ENCODE measurements at places on chromosomes 1 and 21.

GRCh38 chr1:8384088-8384487 lies 66.2 kb downstream of the SLC45A1 start:
- DNase-seq, result no peak

DNA sequence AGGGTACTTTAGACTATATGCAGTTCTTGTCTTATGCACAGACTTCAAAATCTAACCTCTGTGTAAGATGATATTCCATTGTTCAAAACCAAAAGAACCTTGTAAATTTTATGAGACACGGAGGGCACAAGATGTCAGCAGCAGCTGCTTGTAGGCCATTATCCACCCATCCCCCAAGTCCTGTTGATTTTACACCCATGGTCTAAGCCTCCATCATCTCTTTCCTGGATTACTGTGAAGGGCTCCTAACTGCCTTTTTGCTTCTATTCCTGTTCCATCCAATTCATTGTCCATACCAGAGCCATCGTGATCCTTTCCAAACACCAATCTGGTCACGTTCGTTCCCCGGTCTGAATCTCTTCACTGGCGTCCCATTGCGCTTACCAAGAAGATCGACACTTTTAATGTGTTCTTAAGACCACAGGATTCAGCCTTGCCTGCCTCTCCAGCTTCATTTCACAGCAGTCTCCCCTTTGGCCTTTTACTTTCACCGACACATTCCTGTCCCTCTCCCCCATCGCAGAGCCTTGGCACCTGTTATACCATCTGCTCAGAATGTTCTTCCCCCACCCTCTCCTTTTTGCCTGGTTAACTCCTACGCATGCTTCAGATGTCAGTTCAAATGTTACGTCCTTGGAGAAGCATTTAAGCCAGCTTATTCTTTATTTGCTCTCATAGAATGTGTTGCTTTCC lies 107.3 kb upstream of the POU3F1 start:
- DNase-seq, result no peak

GRCh38 chr1:153513023-153513422 lies 22.8 kb downstream of the S100A6 start:
- DNase-seq, result no peak

DNA sequence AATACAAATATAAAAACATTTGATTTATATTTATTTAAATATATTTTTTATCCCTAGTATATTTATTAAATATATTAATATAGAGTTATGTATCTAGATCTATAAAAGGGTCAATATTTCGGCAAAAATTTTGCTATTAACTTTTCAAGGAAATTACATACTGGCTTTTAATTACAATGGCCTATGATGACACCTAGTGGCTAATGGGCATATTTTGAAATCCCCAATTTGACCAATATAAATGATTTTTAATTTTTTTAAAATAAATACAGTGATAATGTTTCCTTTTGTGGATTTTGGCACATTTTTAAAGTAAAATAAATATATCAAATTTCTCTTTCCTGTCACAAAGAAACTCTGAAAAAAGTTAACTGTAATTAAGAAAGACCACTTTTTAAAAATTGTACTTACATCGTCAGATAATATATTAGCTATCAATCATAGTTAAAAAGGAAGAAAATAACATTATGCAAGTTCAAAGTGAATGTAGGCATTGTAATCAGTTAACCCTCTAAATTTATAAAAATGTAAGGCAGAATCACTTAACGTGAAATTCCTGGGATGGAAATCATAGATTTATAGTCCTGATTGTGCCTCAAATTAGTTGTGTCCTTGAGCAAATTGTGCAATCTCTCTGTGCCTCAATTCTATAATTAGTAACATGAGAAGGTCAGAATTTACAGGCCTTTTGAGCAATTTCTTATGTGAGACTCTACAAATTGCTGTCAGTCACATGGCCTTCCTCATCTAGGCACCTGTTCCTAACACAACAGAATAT lies 25.6 kb upstream of the RGS13 start:
- no peak for DNase-seq

- DNase-seq, result no peak
Measured at GRCh38 chr1:33610864-33611455, 138.5 kb downstream of the ZSCAN20 start.

DNA sequence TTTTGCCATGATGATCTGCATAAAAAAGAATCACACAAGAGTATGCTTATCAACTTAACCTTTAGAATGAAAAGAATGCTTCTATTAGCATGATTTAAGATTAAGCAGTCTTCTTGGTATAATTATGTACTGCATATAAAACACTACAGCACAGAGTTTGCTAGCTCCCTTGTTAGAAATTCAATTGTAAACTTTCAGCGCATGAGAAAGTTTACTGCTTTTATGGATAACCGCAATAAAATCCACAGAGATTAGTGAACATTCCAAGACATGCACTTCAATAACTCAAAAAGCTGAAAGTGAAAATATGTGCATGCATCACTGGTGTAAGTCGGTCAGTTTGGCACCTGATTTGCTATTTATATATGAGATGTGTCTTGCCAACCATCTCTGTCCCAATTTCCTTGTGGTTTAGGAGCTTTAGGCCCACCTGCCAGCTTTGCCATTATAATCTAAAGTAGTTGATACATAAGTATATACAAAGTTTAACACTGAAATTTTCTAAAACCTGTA lies 16.9 kb downstream of the CCT8 start:
- DNase-seq, result no peak

DNA sequence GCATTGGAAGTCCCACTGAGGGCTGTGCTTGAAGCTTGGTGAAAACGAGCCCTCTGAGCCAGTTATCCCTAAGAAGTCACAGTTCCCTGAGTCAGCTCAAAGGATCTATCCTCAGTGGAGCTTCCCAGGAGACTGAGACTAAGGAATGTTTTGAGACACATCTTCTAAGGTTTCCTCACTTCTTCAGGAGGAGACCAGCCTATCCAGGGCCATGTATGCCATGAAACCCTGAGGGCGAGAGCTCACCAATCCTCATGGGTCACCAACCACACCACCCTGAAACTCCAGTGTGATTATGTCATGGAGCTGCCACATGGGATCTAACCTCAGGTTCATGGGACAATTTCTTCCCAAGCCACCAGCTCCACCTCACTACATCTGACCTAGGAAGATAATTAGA lies 7.6 kb upstream of the TIE1 start:
- no peak for DNase-seq

DNA sequence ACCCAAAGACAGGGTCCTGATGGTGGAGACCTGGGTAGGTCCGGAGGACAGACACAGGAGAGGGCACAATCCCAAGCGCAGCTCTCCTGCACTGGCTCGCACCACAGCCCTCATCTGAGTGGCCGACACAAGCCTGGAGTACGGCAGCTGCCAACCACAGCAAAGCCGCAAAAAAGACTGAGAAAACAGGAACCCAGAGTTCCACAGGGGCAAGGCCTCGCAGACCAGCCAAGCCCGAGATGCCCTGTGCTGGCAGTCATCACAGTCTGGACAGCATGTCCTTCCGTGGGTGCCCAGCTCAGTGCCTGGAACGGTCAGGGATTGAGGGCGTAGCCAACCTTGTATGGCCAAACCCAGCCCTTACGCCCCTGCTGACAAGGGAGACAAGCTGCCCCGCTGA lies 11.4 kb downstream of the ZBTB48 start:
- no peak for DNase-seq

- DNase-seq, result no peak
Measured at GRCh38 chr1:34663031-34663430, 91.8 kb upstream of the GJB5 start.

DNA sequence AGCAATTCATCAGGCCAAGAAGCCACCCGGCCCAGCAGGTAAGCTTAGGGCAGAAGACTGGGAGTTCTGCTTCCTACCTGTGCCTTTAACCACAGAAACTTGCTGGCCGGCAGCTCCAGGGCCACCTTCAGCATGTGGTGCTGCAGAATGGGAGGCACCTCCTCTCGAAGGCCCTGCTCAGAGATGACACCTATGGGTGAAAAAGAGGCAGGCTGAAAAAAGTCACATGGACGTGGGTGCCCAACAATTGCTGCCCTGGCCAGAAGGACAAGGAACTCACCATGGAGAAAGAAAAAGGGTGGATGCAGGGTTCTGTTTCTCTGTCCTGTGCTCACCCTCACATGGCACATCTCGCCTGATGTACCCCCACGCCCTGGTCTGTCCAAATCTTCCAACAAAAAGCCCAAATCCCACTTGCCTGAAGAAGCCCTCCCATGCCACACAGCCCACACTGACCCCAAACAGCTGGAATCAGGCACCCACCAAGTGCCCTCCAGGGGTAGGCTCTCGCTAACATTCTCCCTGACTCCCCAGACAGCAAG lies 33.0 kb downstream of the URB1 start:
- DNase-seq, result no peak

DNA sequence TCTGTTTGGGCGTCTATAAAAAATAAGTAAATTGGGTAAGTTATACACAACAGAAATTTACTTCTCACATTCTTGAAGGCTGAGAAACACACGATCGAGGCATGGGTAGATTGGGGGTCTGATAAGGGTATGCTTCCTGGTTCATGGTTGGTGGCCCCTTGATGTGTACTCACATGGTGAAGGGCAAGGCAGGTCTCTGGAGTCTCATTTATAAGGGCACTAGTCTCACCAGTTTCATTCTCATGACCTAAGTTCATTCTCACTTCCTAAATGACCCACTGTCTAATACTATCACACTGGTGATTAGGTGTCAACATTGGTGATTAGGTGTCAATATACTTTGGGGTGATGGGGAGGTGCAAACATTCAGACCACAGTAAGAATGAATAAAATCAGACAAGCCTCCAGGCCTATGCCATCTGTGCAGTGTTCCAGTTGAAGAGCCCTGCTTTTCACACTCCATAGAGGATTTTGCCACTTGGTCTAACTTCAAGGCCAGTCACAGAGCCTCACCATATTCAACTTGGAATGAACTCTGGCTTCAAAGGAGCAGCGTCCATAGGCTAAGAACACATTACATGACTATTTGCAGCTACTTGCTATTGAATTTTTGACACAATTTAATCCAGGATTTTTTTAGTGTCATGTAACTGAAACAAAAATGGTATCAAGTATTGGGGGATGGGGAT lies 2.5 kb upstream of the GBP4 start:
- no peak for DNase-seq

GRCh38 chr21:35127851-35128250 lies 78.7 kb upstream of the RUNX1 start:
- no peak for DNase-seq

All from renal cortex interstitium (tissue), 15 donors.